ENCODE measurements at places on chromosomes 2 and 18. TPM values are rescaled to one million over a fixed set of nuclear protein-coding genes. Genes with fewer than 3 reads are reported as not detected.

Gene LRRTM1
- not detected for total RNA-seq

Gene SLC4A5
- total RNA-seq: 0.41 TPM

Gene COL6A3
- 0.09 TPM for total RNA-seq

Gene CABLES1
- total RNA-seq: 14.0 TPM

Gene BZW1
- total RNA-seq: 413 TPM

Gene IL36RN
- total RNA-seq: 0.59 TPM

Gene NT5DC4
- not detected for total RNA-seq

Gene SRD5A2
- not detected for total RNA-seq

Gene CXCR1
- not detected for total RNA-seq

Gene MC5R
- not detected for total RNA-seq

Gene ERFE
- 7.8 TPM for total RNA-seq

Gene ALK
- not detected for total RNA-seq

Gene GREB1
- 2.7 TPM for total RNA-seq

Gene TWIST2
- 20.7 TPM for total RNA-seq

Gene FOXI3
- total RNA-seq: not detected

Gene GRB14
- total RNA-seq: 3.5 TPM

Gene INPP5D
- 0.51 TPM for total RNA-seq

Gene LRP2
- not detected for total RNA-seq

Gene REG3G
- total RNA-seq: not detected

Gene CFAP65
- 0.32 TPM for total RNA-seq

Gene CLHC1
- 1.3 TPM for total RNA-seq

Gene TYW5
- total RNA-seq: 6.9 TPM

Gene BIN1
- total RNA-seq: 30.8 TPM

Gene GCA
- 7.5 TPM for total RNA-seq
